CD4-positive, alpha-beta T cell (primary cell): ENCODE measurements at places on chromosomes 2 and 18.

GRCh38 chr18:48819276-48819675 lies 131.5 kb downstream of the SMAD7 start:
- no peak for DNase-seq

GRCh38 chr2:224971214-224971613 lies 71.1 kb downstream of the DOCK10 start:
- DNase-seq = no peak

- DNase-seq = no peak
These were observed 150.3 kb upstream of the MMADHC start for GRCh38 chr2:149737896-149738295.

DNA sequence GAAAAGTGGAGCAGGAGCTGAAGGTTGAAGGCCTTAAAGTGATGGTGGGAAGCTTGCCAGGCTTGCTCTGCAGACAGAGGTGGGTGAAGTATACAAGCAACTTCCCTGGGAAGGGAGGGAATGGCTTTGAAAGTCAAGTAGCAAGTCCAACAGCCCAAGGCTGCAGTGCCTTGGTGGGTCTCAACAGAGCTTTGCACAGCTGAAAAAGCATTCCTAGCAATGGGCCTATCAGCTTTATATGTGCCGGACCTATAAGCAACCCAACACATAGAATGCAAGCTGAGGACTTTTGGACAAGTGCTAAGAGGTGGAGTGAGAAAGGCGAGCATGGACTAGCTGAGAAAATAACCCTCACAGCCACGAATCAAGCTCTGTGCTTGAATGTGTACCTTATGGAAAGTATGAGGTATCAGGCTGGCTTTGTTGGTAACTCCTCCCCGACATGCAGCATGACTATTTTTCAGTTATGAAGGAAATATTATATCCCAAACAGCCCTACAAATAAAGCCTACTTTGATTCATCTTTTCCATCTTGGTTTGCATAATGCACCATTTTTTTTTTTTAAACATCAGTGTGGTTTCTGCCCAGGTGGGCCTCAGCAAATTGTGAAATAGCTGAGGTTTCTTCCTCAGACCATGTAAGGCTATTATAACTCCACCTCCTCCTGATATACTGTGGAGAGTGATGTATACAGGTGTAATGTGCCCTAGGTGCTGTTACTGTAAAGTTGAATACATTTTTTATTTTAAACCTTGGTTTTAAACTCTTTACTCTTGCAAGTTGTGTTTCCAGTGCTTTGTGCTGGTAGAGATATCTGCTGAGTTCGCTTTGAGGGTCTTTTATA lies 241.4 kb upstream of the CXCR4 start:
- no peak for DNase-seq

DNA sequence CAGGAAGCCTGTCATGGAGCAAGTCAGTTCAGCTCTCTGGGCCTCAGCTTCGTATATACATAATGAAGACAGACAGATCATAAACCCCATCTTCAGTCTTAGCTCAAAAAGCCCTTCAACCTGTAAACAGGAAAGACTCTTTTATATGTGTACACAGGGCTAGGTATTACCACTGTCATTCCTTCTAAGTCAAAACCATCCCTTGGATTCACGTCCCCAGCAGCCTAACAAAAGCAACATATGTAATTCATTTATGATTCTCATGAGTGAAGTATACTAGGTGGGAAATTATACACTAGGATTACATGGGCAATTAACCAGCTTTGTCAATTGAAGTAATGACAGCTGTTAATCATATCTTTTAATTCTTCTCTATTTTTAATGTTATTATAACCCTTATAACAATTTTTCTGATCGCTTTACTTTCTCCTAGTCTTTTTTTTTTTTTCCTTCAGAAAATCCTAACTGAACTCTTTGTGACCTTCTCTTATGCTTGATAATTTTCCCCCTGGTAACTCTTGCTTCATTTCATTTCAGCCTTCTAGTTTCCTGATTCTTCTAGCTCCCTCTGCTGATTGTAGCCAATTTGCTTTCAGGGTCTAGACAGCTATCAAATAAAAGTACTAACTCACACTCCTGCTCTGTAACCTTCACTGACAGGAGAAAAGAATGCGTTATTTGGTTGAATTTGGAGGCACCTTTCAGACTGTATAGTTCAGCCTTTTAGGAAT lies 99.7 kb downstream of the RBM43 start:
- no peak for DNase-seq
